HL-60 (cell line): ENCODE measurements at places on chromosomes 12 and 14.

GRCh38 chr14:91744068-91744480 is 12.2 kb upstream of the CATSPERB start:
- no peak for DNase-seq

DNA sequence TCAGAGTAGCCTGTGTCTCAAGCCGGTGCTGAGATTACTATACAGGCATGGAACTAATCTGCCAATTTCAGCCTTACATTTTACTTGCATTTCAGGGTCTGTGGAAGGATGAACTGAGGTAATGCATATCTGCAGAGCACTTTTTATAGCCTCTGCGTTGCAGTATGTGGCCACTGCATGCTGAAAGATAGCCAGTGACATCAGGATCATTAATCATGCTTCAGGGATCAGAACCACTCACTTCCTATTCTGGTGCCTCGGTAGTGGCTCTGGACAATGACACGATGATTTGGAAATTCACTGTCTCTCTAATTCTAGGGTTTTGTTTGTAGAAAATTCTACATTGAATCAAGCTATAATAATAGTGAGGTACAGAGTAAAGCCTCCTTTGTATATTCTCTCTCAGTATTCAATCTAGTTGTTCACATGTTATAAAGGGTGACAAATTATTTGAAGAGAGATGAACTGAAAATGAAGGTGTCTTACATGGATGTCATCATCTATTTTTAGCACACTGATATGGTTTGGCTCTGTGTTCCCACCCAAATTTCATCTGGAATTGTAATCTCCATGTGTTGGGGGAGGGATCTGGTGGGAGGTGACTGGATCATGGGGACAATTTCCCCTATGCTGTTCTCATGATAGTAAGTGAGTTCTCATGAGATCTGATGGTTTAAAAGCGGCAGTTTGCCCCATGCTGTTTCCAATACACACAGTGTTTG is 554.3 kb upstream of the MIS18BP1 start:
- no peak for DNase-seq

DNA sequence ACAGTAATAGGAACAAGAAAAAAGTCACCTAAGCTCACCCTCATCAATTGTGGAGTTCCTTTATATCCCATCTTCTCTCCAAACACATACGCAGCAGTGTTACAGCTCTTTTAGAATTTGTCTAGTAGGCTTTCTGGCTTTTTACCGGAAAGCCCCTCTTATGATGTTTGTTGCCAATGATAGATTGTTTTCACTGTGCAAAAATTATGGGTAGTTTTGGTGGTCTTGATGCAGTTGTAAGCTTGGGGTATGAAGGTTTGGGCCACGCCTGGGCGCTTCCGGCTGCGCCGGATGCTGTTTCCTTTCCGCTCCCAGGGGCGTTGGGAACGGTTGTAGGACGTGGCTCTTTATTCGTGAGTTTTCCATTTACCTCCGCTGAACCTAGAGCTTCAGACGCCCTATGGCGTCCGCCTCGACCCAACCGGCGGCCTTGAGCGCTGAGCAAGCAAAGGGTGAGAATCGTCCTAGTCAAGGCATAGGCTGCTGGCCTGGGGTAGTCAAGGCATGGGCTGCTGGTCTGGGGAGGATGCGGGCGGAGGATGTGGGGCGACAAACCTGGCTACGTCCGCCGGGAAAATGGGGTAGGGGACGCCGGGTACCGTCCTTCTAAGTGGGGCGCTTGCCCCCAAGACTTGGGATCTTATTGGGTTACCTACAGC is at the start of the genes C12orf57 and RNU7-1:
C12orf57 (plus strand) TSS at position 301 of the 659 bp plus-strand sequence; CDS start at position 401, 100 bp downstream.
RNU7-1 (plus strand) TSS at position 95 of the 659 bp plus-strand sequence.
- DNase-seq, result peak; percentile 88

- DNase-seq, result no peak
These were observed 17.0 kb downstream of the RHOF start for GRCh38 chr12:121776190-121777098.

GRCh38 chr12:96617178-96617577 is 127.8 kb downstream of the CFAP54 start:
- DNase-seq, result no peak

DNA sequence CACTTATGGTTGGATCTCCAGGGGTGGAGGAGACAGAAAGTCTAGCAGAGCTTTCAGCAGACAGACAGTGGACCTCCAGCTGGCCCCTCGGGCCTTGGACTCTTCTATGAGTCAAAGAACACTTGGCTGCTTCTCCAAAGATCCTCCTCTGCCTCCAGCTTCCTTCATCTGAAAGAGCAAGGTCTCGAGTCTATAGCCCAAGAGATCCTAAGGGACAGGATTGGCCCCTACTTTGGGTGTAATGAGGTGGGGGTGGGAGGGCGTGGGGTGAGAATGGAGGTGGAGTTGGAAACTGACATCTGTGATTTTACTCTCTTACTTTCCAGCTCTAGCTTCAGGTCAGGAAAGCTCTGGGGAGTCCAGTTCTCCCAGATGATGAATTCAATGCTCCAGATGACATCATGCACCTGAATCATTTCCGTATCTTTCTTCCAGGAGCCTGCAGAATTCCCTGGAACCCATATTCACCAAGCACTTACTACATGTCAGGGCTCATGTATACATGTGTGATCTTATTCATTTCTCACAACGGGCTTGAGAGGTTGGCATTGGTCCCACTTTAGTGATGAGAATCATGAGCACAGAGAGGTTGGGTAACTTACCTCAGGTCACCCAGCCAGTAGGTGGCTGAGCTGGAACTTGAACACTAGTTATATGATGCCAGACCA is 10.2 kb upstream of the PGF start:
- DNase-seq, result no peak

DNA sequence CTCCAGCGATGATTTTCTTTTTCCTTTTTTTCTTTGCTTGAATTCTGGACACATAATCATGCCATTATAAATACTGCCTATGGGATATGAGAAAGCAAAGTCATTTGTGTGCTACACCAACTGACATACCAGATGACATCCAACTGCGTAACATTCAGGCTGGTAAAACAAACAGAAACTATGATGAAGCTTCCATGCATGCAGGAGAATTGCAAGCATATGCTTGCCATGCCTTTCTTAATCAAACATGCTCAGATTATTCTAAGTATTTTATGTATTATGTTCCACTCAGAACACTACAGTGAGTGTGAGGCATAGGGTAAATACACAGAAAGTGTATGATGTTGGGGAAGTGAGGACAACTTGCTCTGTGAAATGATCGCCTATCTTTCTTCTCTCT is 97.4 kb downstream of the C12orf50 start:
- no peak for DNase-seq

DNA sequence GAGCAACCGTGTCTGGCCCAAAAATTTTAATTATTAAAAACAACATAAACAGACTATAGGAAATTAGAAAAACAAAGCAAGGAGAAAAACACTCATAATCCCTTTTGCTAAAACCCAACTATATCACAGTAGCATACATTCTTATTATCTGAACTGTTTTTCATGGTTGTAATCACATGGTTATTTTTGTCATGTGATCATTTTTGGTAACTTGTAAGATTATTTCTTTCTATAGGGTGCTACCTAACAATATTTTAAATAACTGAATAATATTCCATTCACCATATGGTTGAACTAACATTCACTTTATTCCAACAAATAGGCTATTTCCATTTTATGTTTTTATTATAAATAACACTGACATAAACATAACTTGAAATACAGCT is 23.0 kb upstream of the HECTD1 start:
- no peak for DNase-seq

DNA sequence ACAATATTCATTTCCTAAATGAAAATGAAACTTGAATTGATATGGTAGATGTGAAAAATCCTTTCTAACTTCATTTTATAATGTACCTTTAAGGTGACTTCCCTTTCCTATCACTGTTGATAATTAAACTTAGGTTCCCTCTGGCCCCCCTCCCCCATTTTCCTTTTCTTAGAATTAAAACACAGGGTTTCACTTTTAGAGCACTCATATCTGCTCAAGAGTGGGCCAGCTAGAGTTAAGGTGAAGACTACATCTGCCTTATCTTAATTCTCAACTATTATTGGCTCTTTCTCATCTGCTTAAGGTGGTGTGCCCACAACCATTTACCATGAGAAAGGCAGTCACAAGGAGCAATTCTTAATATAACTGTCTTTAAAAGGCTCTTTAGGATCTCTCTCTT is 49.7 kb downstream of the LIN52 start:
- DNase-seq, result no peak

DNA sequence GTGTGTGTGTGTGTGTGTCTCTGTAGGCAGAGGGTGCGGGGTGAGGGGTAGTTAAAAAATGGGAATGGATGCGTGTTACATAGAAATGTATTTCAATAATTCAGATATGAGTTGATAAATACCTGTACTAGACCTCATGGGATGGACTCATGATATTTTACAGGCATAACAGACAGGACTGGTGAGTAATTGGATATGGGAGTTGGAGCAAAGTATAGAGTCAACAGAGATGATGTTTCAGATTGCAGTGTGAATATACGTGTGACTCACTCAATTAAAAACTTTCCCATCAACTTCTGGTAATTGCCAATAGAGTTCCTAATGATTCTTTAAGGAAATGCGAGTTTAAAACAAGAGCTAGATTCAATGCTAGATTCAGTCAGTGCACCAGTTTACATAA is 711.9 kb downstream of the C12orf50 start:
- DNase-seq, result no peak

- no peak for DNase-seq
These were observed 13.3 kb downstream of the LLPH start for GRCh38 chr12:66117242-66117641.

DNA sequence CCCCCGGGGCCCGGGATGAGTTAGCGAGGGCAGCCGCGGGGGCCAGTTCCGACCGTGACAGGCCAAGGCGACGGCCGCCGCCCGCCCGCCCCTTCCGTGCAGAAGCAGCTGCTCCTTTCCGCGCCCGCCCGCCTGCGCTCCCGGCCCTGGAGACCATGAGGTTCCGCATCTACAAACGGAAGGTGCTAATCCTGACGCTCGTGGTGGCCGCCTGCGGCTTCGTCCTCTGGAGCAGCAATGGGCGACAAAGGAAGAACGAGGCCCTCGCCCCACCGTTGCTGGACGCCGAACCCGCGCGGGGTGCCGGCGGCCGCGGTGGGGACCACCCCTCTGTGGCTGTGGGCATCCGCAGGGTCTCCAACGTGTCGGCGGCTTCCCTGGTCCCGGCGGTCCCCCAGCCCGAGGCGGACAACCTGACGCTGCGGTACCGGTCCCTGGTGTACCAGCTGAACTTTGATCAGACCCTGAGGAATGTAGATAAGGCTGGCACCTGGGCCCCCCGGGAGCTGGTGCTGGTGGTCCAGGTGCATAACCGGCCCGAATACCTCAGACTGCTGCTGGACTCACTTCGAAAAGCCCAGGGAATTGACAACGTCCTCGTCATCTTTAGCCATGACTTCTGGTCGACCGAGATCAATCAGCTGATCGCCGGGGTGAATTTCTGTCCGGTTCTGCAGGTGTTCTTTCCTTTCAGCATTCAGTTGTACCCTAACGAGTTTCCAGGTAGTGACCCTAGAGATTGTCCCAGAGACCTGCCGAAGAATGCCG is 699 bp downstream of the MGAT2 start:
- DNase-seq, result peak; percentile 91

GRCh38 chr12:124406043-124406442 is 111.2 kb downstream of the RFLNA start:
- no peak for DNase-seq

DNA sequence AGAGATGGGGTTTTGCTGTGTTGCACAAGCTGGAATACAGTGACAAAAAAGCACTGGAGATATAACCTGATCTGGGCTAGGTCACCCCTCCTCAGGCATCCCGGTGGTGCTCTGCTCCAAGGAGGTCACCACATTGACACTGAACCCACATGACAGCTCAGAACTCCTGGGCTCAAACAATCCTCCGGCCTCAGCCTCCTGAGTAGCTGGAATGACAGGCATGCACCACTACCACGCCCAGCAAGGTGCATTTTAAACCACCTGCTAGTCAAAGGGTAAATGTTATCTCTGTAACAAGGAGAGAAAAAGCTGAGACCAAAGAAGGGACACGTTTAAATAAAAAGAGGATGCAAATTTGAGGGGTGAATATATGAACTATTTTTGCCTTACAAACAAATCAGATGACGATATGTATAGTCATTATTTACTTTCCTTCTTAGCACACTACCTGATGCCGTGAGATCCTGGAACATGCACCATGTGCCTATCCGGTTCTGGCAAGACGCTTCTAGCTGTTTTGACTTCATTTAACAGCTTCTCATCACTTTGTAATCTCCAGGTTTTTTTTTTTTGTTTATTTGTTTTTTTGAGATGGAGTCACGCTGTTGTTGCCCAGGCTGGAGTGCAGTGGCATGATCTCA is 135.1 kb downstream of the PPM1H start:
- no peak for DNase-seq

GRCh38 chr14:90034156-90034555 is 27.6 kb upstream of the KCNK13 start:
- no peak for DNase-seq

GRCh38 chr14:72962829-72963312 is 36.6 kb downstream of the DCAF4 start:
- DNase-seq, result no peak

DNA sequence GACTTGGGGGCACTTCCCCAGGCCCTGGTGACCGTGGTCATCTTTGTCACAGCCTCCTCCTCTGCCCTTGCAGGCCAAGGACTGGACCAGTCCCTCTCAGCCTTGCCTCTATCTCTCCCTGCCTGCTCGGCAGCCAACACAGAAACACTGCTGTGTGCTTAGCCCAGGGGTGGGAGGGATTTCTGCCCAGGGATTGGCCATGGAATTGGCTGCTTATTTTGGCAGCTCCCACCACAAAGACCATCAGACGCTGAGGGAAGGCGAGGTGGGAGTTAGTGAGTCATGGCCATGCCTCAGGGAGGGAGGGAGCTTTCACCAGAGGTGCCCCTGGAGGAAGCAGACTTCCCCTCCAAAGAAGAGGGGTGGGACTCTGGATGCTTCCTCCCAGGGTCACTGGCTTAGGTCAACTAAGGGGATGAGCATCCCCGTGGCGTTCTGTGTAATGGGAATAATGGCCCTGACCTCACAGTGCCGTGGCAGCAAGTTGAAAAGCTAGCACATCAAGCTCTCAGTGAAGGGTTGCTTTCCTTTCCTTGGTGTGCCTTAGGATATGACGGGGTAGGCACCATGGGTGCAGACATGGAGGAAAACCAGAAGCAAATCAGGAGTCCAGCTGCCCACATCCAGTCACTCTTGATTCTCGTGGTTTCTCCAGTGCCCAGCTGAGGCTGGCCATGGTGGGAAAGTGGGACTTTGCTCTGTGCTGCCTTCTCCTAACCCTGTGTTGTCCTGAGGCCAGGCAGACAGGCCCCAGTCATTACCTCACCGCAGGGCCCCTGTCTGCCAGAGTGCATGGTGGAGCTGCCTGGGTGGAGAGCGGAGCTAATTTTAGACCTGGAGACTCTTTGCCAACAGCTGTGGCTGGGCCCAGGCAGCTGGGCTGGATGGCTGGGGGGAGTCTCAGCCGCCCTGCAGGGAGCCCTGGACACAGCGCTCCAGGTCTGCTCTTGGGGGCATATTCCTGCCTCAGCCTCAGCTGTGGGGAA is 21.4 kb downstream of the B4GALNT3 start:
- no peak for DNase-seq

DNA sequence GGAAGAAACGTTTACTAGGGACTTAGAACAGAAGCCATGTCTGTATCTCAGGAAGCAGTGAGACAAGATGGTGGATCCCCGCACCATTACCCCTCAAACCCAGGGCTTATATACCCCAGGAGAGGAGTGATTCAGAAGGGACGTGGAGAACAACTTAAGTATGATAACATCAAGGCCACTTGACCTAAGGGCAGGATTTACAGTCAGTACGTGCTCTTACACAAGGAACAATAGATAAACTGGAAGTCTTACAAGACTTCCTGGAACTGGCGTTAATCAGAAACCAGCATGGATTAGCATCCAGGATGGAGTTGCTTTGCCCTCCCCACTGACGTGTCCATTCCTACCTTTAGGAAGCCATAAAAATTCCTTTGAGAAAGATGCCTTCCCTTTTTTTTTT is 8.6 kb upstream of the ETFBKMT start:
- DNase-seq, result no peak
